Jurkat, Clone E6-1 (cell line): ENCODE measurements at places on chromosomes 3 and 15.
A peak's percentile ranks its signal among the peaks of the same experiment; 100 is the strongest.

DNA sequence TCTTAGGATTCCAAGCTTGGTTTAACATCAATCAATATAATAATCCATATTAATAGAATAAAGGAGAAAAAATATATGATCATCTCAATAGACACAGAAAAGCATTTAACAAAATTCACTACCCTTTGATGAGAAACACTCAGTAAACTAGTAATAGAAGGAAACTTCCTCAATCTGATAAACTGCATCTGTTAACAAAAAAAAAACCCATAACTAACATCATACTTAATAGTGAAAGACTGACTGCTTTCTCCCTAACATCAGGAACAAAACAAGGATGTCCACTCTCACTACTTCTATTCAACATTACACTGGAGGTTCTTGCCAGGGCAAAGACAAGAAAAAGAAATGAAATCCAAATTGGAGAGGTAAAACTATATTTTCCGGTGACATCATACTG is 30.5 kb downstream of the LRRK1 start:
- DNase-seq: no peak

DNA sequence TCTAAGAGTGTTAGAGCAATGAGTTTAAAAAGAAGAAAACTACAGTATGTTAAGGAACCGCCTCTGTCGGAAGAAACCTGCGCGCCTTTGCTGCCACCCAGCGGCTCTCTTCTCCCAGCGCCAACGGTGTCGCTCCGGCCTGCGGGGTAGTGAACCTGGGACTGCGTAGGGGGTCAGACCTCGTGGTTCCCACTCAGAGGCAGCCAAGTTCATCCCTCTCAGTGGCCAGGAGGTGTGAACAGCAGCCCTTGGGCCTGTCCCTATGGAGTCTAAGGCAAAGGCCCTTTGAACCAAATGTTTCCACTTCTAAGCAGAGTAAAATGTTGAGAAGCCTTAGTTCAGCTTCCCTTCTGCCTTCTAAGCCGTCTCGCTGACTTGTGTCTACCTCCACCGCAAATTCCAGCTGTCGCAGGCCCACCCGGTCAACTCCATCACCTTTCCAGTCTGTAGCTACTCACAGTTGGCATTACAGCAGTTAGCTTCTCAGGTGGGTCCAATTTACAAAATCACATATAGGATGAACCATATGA is 980 bp upstream of the RAB27A start:
- peak; percentile 53 for DNase-seq

- DNase-seq: no peak
Measured at GRCh38 chr15:62641825-62642224, 400.7 kb upstream of the TPM1 start.

DNA sequence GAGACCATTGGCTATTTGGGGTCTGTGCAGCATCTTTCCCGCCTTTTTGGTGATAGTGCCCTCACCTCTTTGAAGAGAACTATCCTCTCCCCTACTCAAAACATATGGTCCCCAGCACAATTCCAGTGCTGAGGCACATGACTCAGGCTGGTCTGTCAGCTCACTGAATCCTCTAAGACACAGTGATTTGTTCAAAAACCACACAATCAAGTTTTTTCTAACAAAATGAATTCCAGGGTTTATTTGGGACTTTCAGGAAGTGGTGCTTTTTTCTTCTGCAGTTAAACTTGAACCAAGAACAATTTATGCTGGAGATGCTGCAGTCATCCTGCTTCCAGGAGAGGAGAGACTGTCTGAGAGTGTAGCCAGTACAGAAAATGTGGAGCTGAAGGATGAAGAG is 142.5 kb upstream of the LMCD1 start:
- DNase-seq: no peak

DNA sequence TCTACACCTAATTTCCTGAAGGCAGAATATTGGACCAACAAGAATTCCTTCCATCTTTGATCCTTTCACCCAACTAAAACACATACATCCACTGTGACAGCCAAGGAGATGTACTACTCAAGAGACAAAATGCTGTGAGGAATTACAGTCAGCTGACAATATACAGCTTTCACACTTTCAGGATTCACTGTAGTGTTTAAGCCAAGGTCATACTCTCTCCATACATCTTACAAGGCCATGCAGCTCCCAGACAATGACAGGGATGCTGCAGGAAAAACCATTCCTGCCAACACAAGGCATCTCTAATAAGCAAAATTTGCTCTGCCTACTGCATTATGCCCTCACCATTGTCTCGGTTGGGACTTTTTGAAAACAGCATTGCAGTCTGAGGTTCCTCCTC is 170.7 kb downstream of the TBC1D5 start:
- DNase-seq: no peak

- DNase-seq: no peak
Measured at GRCh38 chr3:12198301-12198700, 39.6 kb upstream of the TIMP4 start.

GRCh38 chr3:190159902-190160435 is 39.3 kb upstream of the P3H2 start:
- DNase-seq: no peak
